ENCODE measurements at places on chromosomes 7 and 10. TPM values are rescaled to one million over a fixed set of nuclear protein-coding genes. Genes with fewer than 3 reads are reported as not detected.

GRCh38 chr7:2041496-2042367 lies 191.0 kb downstream of the MAD1L1 start:
- DNase-seq, result no peak

ECHS1 gene
- total RNA-seq, result 96.0 TPM

DNA sequence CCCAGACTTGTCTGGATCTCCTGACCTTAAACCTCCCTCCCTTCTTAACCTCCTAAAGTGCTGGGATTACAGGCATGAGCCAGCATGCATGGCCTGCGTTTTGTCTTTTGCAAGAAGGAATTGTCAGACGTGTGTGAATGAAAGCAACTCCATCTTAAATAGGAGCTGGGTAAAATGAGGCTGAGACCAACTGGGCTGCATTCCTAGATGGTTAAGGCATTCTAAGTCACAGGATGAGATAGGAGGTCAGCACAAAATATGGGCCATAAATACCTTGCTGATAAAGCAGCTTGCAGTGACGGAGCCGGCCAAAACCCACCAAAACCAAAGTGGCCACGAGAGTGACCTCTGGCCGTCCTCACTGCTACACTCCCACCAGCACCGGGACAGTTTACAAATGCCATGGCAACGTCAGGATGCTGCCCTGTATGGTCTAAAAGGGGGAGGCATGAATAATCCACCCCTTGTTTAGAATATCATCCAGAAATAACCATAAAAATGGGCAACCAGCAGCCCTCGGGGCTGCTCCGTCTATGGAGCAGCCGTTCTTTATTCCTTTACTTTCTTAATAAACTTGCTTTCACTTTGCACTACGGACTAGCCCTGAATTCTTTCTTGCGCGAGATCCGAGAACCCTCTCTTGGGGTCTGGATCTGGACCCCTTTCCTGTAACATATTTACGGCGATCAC lies 41.2 kb upstream of the SDK1 start:
- DNase-seq, result no peak

GRCh38 chr10:44771233-44771995 lies 139.7 kb upstream of the TMEM72 start:
- DNase-seq, result no peak

- no peak for DNase-seq
Observed at GRCh38 chr10:86729677-86730076, 26.7 kb upstream of the BMPR1A start.

DNA sequence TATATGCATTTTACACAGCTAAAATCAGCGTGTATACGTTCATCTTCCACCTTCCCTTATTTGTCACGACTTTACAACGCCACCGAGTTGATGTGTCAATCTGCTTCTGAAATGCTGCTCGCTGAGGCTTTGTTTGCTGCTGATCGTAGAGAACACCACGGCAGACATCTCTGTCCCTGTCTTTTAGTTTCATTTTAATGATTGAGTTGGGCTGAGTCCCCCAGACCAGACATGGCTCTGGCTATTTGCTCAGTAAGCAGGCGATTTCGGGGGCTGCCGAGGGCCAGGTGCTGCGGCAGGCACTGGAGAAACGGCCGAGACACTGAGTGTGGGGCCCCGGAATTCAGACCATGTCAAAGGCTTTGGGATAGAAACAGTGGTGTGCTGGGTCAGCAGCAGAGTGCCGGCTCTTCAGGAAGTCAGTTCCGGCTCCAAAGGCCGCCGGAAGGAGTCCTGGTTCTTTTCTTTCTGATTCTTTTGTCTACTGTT lies 5.0 kb downstream of the LRRC27 start:
- DNase-seq, result no peak

THNSL1 gene
- total RNA-seq, result 0.88 TPM

FAM25G gene
- total RNA-seq, result not detected

- no peak for DNase-seq
Observed at GRCh38 chr10:81949283-81949682, 74.3 kb downstream of the NRG3 start.

DNA sequence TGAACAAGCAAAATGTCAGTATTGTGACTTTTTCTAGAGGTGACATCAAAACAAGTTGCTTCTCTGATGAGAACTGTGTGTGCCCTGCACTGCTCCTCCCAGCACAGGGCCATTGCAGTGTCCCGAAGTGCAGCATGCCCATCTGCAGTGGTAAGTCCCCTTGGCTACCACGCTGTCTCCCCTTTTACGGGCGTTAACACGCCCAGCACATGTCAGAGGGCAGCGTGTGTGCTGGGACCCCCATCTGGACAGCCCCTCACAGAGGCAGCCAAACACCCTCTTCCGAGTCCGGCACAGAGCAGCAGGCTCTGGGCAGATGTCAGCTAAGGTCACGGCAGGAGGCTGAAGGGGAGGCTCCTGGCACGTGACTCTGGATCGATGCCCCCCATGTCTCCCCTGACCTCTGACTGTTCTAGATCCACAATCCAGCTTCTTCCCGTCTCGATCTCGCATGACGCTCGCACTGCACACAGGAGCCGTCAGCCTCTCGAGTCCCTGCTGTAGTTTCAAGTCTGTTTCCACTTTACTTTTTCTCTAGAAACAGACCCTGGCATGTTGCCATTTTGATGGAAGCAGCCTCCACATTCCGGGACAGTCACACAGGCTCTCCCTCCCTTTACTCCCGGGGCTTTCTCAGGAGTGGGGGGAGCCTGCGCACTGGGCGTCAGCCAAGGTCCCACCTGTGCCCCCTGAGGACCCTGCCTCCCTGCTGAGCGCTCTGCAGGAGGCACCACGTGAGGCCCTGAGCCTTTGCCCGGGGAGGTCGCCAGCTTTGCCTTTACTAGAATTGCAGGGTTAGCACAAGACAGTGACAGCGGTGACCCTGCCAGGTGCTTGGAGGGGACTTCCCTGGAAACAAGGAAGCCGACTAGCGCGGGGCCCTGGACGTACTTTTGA lies 133.8 kb downstream of the TCERG1L start:
- DNase-seq, result no peak

DNA sequence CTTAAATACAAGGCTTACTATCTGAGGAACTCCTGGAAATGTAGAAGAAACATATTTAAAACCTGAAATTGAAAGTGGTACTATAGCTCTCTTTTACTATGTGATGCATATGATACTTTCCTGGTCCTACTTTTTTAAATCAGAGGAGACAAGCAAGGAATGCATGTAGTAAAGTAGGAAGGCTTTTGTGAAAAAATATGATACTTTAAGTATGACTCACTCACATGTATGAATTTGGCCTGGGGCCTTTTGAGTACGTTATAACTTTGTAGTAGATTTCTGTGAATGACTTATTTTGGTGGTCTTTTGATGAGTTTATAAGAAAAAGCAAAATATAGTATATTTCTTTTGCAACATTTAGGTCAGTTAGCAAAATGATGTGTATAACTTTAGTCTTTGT lies 53.8 kb downstream of the TAX1BP1 start:
- no peak for DNase-seq

DNA sequence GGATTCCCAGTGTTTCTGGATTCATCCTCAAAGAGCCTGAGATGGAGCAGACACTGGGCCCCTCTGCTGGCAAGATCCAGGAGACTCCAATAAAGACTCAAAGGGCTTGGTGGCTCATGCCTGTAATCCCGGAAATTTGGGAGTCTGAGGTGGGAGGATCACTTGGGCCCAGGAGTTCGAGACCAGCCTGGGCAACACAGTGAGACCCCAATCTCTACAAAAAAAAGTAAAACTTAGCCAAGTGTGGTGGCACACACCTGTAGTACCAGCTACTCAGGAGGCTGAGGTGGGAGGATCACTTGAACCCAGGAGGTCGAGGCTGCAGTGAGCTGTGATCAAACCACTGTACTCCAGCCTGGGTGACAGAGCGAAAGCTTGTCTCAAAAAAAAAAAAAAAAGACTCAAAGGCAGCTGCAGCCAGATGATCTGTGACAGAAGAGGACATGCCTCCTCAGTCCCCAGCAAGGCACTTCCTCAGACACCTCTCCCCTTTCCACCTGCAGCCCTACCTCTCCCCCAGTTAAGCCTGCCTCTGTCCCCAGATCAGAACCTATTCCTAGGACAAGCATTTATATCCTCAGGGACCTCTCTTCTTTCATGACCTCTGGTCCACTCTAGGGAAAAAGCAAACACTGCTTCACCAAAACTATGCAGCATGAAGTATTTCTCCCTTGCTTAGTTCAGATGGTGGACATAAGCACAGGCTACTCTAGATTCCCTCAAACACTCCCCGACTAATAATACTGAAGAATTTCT lies 27.9 kb downstream of the PDLIM1 start:
- DNase-seq, result no peak

DNA sequence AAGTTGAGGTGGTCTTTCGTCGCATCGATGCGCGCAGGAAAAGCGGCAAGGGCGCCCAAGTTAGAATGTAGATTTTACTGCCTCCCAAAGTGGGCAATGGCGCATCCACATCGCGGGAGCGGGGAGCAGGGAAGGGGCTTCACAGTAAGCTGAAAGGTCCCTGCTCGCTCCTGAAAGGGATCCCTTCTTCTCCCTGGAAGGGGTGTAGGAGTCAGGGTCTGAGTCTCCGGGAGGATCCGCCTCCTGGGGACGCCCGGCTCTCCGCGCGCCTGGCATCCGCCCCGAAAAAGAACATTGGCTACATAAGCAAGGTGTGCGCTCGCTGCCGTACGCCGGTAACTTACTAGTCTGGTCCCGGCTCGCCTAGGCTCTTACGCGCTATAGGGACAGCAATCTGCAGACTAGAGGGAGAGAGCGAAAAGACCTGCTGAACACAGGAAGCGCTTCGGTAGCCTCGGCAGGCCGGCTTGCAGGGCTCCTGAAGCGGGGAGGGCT lies 804 bp downstream of the UNC5B start:
- DNase-seq, result no peak

GRCh38 chr7:116977172-116977571 lies 23.9 kb downstream of the ST7 start:
- DNase-seq, result no peak

LHFPL3 gene
- not detected for total RNA-seq

INA gene
- total RNA-seq, result not detected

DNA sequence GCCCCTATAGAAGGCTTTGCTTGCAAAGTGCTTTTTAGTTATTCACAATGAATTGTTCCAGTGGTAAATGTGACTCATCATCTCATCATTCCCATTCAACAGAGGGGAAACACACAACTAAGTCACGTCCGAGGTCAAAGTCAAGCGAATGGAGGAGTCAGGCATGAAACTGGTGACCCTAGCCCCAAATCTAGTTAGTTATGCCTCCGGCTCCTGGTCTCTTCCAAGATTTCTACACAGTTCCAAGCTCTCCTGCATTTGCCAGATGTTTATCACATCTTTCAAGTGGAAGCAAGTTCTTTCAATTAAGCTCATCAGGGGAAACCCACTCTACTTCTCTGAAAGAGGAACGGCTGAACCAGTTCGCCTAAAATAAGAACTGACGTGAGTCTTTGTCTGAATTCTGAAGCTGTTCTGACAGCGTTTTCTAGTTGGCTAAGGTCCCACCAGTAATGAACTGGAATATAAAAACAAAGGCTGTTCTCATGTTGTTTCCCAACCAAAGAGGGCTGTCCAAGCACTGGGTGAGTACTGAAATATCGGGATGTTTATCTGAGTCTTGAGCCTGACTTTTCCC lies 140.9 kb upstream of the NRBF2 start:
- no peak for DNase-seq

GRCh38 chr7:101104799-101105198 lies 19.5 kb downstream of the TRIM56 start:
- DNase-seq, result no peak

DNA sequence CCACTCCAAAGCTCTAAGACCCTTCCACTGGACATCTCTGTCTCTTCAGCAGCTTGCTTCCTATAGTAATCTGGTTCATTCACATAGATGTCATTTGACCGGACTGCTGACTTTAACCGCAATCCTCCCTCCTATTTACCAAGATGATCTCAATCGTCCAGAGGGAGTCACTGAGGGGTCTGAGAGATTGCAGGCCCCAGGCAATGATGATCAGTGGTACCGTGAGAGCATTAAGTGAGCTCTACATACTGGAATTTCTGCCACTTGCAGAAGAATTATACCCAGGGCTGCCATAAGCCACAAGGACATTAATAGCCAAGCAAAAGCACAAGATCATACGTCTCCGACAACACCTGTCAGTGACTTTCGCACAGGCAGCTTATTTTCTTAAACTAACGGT lies 245.9 kb downstream of the SFMBT2 start:
- DNase-seq, result no peak

GRCh38 chr7:118974836-118975235 lies 750.3 kb downstream of the ANKRD7 start:
- DNase-seq, result no peak

AGAP5 gene
- 8.8 TPM for total RNA-seq

GRCh38 chr10:117518246-117518645 lies 24.3 kb upstream of the EMX2 start:
- DNase-seq, result no peak

FAM131B gene
- 0.79 TPM for total RNA-seq

DNA sequence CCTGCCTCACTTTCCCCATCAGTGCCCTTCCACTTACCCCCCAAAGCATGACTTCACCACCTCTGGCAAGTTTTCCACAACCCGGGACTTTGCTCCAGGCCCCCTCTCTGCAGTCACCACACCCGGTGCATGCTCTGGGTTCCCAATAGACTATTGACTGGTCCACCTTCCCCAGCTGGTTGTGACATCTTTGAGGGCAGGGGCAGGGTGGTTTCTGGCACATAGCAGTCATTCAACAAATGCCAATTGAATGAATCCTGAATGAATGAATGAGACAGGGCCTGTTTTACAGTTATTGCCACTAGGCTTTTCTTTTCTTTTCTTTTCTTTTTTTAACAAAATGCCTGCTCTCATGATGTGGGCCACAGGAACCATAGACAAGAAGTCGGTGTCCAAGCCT lies 28.8 kb upstream of the DOCK1 start:
- DNase-seq, result no peak

- DNase-seq, result no peak
Observed at GRCh38 chr7:100649826-100650565, 6.3 kb downstream of the ACTL6B start.

DNA sequence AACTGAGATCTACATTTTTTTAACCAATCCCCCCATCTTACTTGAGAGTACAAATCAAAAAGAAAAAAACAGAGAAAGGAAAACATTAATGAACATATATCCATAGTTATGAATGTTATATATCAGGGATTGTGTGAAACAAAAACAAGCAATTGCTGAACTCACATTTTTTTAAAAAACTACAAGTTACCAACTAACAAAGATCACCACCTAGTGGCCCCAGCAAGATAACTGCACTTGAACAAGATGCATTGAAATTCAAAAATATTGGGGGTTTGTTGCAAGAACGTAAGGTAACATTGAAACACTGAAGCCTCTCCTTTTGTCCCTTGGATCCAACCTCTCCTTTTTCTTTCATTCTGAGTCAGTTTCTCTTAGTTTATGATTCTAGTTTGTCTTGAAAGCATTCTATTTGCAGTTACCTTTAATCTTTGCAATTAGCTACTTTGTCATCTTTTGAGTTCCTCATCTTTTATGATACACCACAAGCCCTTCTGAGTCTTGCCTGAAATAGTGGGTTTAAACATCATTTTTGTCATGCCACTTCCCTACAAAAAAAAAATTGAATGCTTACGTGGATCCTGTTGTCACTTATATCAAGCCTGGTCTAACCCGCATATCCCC lies 87.3 kb upstream of the TES start:
- DNase-seq, result no peak

DNA sequence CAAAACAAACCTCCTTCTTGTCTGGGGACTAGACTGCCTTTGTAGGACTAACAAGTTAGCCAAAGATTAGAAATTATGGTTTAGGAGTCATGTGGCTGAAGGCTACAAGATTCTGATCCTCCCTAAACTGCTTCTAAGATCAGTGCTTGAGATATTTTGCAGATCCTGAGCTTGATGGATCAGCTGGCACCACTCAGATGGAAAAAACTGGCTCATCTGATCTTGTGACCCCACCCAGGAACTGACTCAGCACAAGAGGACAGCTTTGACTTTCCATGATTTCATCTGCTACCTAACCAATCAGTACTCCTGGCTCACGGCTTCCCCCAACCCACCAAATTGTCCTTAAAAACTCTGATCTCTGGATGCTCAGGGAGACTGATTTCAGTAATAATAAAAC lies 271.5 kb upstream of the TAC1 start:
- DNase-seq, result no peak

Measured in omental fat pad (tissue), 4 donors.